ENCODE measurements at places on chromosomes 6 and 20. TPM values are rescaled to one million over a fixed set of nuclear protein-coding genes. Genes with fewer than 3 reads are reported as not detected.

SCUBE3 gene
- 0.82 TPM for polyA plus RNA-seq

MLN gene
- polyA plus RNA-seq = not detected

MAS1L gene
- not detected for polyA plus RNA-seq

ACSS1 gene
- polyA plus RNA-seq = 16.5 TPM

CAPN11 gene
- polyA plus RNA-seq = 0.56 TPM

IMPG1 gene
- 0.48 TPM for polyA plus RNA-seq

MTFR2 gene
- 1.1 TPM for polyA plus RNA-seq

VGLL2 gene
- 93.8 TPM for polyA plus RNA-seq

TFAP2C gene
- not detected for polyA plus RNA-seq

SNAP91 gene
- 1.8 TPM for polyA plus RNA-seq

DUSP22 gene
- 24.2 TPM for polyA plus RNA-seq

OPRM1 gene
- polyA plus RNA-seq = 0.05 TPM

GSTA2 gene
- not detected for polyA plus RNA-seq

OOEP gene
- not detected for polyA plus RNA-seq

HMGCLL1 gene
- polyA plus RNA-seq = 5.6 TPM

SPEF1 gene
- 0.11 TPM for polyA plus RNA-seq

NKAIN4 gene
- polyA plus RNA-seq = 29.5 TPM

CTCFL gene
- polyA plus RNA-seq = 0.22 TPM

VARS1 gene
- polyA plus RNA-seq = 46.5 TPM

FNDC11 gene
- 0.13 TPM for polyA plus RNA-seq

INSM1 gene
- 0.14 TPM for polyA plus RNA-seq

DDX39B gene
- 368 TPM for polyA plus RNA-seq

HEY2 gene
- 11.0 TPM for polyA plus RNA-seq

STX11 gene
- 1.3 TPM for polyA plus RNA-seq

WRNIP1 gene
- 45.9 TPM for polyA plus RNA-seq

CCN5 gene
- polyA plus RNA-seq = 0.06 TPM

KIFC1 gene
- 18.0 TPM for polyA plus RNA-seq

TAGAP gene
- polyA plus RNA-seq = 1.0 TPM

C4B gene
- polyA plus RNA-seq = 22.1 TPM

WFDC8 gene
- polyA plus RNA-seq = not detected

RNF39 gene
- 0.75 TPM for polyA plus RNA-seq

SERINC1 gene
- polyA plus RNA-seq = 135 TPM

LINC00237 gene
- polyA plus RNA-seq = not detected

SLC22A23 gene
- polyA plus RNA-seq = 2.4 TPM

NRSN2 gene
- polyA plus RNA-seq = 24.4 TPM

DBNDD2 gene
- 30.5 TPM for polyA plus RNA-seq

OTOR gene
- not detected for polyA plus RNA-seq

TRMT11 gene
- 16.4 TPM for polyA plus RNA-seq

NR2E1 gene
- polyA plus RNA-seq = not detected

BRD2 gene
- 150 TPM for polyA plus RNA-seq

NT5E gene
- polyA plus RNA-seq = 20.8 TPM

EPPIN gene
- polyA plus RNA-seq = not detected

VSX1 gene
- not detected for polyA plus RNA-seq

TNFRSF6B gene
- polyA plus RNA-seq = 1.6 TPM

ANKRD66 gene
- 0.39 TPM for polyA plus RNA-seq

SLC24A3 gene
- polyA plus RNA-seq = 22.8 TPM

CFB gene
- 1.0 TPM for polyA plus RNA-seq

NCOA7 gene
- polyA plus RNA-seq = 8.1 TPM

SRXN1 gene
- 8.2 TPM for polyA plus RNA-seq

DDO gene
- polyA plus RNA-seq = 0.95 TPM

POU5F1 gene
- 0.56 TPM for polyA plus RNA-seq

TBXT gene
- not detected for polyA plus RNA-seq

MEI4 gene
- 0.04 TPM for polyA plus RNA-seq

OSBPL2 gene
- 33.0 TPM for polyA plus RNA-seq

VNN1 gene
- 0.28 TPM for polyA plus RNA-seq

SMLR1 gene
- 0.10 TPM for polyA plus RNA-seq

Measured in forelimb muscle (tissue), 1 donor.